ENCODE measurements at places on chromosomes 2 and 18. TPM values are rescaled to one million over a fixed set of nuclear protein-coding genes. Genes with fewer than 3 reads are reported as not detected.

SH2D6 gene
- total RNA-seq: 0.66 TPM

DNA sequence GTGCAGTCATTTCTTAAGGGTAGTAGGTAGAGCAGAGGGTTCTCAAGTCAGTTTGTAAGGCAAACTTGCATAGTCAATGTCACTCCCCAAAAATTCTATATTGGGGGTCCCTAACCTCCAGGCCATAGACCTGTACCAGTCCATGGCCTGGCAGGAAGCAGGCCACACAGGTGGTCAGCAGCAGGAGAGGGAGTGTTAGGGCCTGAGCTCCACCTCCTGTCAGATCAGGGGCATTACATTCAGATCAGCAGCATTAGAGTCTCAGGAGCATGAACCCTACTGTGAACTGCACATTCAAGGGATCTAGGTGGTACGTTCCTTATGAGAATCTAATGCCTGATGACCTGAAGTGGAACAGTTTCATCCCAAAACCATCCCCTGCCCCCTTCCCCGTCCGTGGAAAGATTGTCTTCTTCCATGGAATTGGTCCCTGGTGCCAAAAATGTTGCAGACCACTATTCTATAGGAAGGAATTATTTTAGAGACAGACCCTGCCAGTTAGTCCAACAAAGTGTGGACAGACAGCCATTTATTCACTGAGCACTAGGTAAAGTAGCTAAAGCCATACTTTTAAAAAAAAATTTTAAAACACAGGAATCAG is 6.7 kb downstream of the COA5 start:
- DNase-seq: peak; percentile 63

DNA sequence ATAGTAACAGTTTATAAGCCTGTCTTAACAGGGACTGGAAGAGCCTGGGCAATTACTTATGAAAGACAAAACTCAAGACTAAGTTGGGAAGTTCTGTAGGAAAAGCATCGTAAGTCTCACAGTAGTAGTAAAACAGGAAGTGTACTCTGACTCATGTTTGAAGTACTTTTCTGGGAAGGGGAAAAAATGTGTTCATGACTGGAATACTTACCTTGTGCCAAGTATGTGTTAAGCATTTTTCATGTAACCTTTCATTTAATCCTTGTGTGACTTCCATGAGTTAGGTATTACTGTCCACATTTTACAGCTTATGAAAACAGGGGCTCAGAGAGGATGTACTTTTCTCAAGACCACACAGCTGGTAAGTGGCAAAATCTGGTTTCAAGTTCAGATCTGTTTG is 13.7 kb upstream of the SKOR2 start:
- DNase-seq: no peak

- DNase-seq: no peak
Observed at GRCh38 chr2:133077269-133077822, 407.3 kb upstream of the LYPD1 start.

DNA sequence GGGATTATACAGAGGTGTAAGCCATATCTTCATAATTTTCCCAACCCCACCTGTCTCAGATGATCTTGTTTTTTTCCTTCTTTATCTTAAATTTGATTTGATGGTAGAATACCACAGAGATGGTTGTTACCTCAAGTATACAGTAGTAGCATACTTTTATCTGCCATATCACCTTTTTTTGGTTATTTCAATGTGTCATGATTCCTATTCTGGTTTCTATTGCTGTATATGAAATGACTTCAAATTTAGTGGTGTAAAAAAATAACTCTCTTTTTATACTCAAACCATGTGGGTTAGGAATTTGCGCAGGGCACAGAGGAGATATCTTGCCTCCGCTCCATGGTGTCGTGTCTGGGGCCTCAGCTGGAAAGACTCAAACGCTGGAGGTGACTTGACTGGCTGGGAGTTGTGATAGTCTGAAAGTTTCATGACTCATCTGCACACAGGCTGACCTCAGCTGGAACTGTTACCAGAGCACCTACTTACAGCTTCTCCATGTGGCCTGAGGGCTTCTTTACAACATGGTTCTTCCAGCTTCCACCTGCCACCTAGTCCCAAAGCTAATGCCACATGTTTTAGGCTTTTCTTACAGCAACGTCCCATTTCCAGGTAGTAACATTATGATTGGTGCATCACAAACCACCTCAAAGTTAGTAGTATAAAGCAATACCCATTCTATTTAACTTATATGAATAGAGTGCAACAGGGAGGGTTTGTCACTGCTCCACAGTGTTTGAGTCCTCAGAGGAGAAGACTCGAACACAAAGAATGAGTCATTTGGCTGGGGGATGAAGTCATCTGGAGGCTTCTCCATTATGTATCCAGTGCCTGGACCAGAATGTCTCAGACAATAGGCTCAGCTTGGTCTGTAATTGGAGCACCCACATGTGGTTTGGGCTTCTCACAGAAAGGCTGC is 82.3 kb upstream of the XPO1 start:
- DNase-seq: peak; percentile 46

GRCh38 chr2:8264981-8265380 is 416.9 kb upstream of the ID2 start:
- DNase-seq: no peak

Data from SK-MEL-5 (cell line).